NCI-H510A (cell line): ENCODE measurements at places on chromosomes 13 and 19.

- DNase-seq: no peak
Measured at GRCh38 chr13:48561466-48562235, 28.8 kb upstream of the RCBTB2 start.

- no peak for DNase-seq
Measured at GRCh38 chr13:77384999-77385398, 58.1 kb upstream of the MYCBP2 start.

DNA sequence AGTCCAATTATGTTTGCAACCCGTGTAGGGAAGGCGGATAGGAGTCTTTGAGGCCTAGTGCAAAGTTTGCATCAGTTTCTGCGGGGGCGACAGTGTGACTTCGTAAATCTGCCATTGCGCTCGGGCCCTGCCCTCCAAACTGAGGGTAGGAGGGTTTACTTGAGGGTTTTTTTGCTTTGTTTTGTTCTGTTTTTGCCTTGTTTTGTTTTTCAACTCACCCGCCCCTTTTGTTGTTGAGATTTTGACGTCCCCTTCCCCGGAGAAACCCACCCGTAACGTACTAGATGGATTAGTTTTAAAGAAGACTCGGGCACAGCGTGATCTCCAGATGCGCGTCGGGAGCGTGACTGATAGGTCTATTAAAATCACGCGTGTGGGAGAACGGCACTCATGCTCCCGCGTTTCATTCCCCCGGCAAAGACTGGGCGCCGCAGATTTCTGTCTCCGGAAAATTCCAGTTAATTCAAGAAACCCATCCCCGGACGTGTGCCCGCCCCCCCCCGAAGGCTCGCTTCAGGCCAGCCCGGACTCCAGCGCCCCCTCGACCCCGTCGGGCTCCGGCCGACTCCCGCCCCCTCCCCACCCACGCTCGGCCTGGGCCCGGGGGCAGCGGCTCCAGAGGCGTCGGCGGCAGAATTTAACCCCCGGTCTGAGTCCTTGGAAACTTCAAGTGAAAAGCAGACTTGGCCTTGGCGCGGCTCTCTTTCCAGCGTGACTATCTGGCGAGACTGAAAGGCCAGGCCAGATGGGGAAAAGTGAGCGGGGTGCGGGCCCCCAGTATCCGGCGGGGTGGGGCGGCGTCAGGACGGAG is 5.0 kb downstream of the SOX1 start:
- DNase-seq: no peak

DNA sequence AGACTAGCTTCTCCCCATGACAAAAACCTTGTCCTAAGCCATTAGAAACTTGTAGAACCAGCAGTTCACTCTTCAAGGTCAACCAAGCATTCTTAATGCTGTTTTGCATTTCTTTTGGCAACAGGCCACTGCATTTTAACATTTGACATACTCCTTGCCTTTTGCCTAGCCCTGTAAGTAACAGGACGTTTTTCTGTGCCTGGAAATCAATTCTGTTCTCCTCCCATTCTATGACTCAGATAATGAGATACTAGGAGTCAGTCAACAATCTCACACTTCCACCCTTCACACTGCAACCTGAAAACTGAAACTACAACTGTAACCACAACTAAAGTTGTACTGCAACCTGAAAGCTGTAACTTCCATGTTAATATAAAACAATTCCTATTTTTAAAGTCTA is 268.7 kb downstream of the MZT1 start:
- no peak for DNase-seq

DNA sequence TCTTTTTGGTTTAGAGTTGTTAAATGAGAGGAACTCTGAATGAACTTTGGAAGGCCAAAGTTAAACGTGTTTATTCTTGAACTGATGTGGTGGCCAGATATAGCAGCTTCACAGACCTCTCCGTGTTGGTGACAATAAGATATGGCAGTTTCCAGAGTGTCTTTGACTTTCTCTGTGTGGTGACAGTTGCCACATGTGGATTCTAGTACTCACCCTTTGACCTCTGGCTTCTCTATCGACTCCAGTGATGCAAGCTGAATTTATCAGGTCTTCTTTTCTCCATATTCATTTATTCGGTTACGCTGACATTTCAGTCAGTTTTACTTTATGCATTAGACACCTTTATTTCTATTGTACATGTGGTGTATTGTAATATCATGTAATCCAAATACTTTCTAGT is 1469.5 kb downstream of the SLITRK1 start:
- DNase-seq: no peak

DNA sequence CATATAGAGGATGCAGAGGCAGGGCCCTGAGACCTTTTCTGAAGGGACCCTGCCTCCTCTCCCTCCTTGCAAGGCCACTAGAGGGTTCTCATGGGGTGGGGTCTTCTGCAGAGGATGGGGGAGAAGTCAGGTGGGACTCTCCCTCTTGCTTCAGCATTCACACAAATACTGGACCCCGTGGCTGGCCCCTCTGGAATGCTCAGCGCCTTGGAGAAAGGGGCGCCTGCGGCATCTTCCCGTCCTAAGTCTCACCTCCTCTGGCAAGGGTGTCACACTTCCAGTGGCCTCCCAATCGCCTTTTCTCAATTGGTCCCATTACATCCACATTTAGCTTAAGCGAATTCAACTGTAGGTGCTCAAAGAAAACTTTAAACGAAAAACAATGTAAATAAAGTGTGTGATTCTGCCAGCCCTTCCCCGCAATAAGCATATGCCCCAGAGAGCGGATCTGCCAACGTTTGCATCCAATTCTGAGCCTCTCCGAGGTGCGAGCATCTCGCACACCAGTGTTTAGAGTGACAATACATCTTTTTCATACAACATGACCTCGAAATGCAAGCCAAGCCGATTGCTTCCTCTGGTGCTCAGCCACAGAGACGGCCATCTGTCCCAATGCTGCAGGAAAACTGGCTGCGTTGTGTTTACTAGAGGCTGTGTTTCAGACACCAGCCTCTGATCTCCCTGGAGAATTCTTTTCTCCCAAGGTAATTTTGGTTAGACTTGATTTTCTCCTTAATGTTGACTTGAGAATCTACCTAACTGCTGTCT is 69.1 kb upstream of the WASF3 start:
- no peak for DNase-seq

GRCh38 chr13:98254513-98254912 is 77.4 kb upstream of the RNF113B start:
- DNase-seq: no peak

- no peak for DNase-seq
Measured at GRCh38 chr19:53659292-53659691, 27.5 kb downstream of the DPRX start.

- no peak for DNase-seq
Measured at GRCh38 chr19:54653181-54653809, 9.5 kb upstream of the LILRB4 start.

DNA sequence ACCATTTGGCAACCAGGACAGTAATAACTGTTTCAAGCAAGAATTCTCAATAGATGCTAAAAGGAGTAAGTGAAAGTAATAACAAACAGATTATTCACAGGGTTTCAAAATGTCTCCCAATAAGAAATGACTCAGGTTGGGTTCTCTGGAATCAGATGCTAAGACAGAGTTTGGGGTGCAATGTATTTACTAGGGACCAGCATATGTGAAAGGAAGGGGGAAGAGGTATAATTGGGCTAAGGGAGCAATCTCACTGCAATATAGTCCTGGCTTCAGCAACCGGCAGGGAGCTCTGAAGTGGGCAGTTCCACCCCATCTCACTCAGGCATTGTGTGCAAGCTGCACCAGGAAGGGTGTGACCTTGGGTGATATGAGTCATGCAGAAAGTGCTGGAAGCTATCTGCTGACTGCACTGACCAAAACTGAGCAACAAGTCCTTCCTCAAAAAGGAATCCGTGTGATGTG is 23.4 kb downstream of the ZDHHC20 start:
- no peak for DNase-seq

GRCh38 chr19:38543807-38544568 is 73.8 kb downstream of the MAP4K1 start:
- no peak for DNase-seq

DNA sequence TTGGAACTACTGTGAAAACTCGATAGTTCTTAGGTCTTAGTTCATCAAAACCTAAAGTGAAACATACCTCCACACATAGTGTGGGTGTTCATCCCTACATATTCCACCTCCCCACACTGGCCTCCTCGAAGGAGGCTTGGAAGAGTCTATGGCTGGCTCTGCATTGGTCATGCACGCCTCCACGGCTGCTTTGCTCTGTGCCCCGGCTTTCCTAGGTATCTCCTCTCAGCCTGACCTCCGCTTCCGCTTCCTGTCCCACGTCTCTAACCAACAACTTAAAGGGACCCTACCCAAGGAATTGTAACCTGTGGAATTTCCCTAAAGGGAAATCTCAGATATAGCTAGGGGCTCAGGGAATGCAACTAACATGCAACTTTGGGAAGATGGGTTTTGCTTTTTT is 79.7 kb upstream of the MBNL2 start:
- peak; percentile 13 for DNase-seq

GRCh38 chr19:28612275-28612769 is 600.6 kb downstream of the UQCRFS1 start:
- DNase-seq: no peak

GRCh38 chr13:94239135-94239534 is 240.3 kb downstream of the DCT start:
- DNase-seq: no peak

GRCh38 chr13:79191501-79191900 is 214.6 kb downstream of the RBM26 start:
- no peak for DNase-seq

- DNase-seq: peak; percentile 82
Measured at GRCh38 chr13:53873558-53873957, 844.9 kb downstream of the OLFM4 start.
